ENCODE measurements at places on chromosomes 11 and 22.

DNA sequence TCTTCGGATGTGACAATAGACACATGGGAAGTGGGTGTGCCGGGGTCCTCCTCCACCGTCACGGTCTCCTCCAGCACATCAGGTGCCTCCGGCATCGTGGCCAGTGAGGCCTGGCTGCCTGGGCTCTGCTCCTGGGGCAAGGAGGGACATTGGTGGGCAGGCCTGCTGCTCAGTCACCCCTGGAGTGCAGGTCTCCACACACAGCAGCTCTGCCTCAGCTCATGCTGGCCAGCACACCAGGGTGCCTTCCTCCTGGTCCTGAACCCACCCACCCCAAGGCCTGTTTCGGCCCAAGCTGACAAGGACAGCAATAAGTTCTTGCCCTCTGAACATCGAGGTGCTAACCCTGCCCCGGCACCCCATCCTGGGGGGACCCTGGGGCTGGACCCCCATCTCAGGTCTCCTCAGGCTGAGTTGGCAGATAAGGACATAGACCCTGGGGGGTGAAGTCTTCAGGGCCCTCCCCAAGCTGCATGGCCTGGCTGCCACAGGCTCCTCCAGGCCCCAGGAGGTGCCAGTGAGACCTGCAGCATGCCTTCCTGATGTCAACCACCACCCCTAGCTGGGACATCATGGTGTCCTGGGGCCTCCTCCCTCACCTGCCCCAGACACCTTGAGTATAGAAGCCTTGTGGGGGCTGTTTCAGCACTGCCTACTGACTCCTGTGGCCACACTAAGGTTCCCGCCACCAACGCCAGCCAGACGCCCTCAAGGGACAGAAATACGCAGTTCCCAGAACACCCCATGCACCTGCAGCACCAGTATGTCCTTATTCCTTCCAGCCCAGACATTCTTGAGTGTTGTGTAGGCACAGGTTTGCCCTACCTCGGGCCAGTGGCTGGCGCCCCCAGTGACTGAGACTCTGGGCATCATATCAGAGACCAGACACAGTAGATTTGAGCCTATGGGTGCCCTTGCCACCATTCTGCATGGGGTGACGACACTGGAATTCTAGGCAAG lies 34.4 kb downstream of the ARVCF start:
- no peak for DNase-seq

GRCh38 chr11:2355000-2355644 lies 22.0 kb upstream of the CD81 start:
- DNase-seq: no peak

GRCh38 chr11:22192642-22193347 lies at the start of gene ANO5:
TSS of gene ANO5 (plus strand) at chr11:22193085. CDS start at chr11:22193493, 408 bp downstream.
- peak; percentile 87 for DNase-seq

GRCh38 chr22:27438271-27438980 lies 363.1 kb downstream of the MN1 start:
- DNase-seq: peak; percentile 73

DNA sequence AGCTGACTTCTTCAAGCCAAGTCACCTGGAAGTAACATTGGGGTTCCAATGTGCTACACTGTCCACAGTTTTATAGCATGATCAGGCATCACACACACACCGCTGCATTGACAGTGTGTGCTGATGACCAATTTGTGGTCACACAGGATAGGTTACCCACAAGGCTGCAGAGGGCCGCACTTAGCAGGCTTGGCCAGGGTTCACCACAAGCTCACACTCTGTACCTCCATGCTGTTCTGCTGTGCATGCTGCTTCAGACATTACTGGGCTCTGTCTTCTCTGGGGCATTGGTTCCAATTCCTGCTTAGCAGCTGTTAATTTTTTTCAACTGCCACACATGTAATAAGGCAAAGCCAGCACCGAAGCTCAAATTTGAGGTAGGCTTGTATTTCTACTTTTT lies 11.0 kb upstream of the NRIP3 start:
- DNase-seq: no peak

DNA sequence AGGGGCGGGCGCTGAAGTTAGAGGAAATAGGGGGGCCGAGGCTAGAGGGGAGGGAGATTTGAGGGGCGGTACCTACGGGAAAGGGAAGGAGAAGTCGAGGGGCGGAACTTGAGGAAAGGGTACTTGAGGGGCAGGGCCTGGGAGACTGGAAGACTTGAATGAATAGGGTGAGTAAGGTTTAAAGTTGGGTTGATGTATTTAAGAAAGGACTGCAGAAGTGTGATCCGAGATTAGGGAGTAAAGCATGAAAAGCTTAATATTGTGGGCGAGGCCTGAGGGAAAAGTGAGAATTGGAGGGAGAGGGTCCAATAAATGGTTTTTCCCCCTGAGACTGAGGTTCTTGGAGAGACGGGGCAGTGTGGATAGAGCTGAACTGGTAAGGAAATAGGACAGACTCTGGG lies 723 bp downstream of the HSCB start:
- no peak for DNase-seq

GRCh38 chr11:369336-370018 lies at the start of gene B4GALNT4:
TSS of gene B4GALNT4 (plus strand) at chr11:369499. CDS start at chr11:369804, 305 bp downstream.
- DNase-seq: no peak

DNA sequence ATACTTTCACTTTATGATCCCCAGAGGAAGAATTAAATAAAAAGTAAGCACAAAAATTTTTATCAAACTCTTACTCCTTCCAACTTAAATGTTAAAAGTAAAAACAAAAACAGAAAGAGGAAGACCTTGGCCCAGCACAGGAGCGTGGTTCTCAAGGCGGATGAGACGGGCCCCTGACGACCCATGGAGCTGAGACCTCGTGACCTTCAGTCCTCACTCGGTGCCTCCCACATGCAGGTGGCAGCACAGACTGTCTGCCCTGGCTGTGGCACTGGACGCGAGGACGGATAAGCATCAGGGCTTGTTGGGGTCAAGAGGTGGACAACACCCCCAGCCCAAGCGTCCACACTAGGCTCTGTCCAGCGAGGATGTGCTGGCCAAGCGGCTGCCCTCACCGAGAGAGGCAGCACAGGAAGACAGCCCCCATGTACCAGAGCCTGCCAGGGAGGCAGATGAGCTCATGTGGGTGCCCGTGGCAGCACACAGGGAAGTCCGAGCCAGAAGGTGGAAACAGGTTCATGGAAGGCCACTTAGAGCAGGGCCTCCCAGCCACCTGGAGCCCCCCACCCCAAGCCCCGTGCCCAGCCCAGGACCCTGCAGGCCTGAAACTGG lies 1389.8 kb downstream of the TBC1D22A start:
- DNase-seq: no peak
